Left ventricle myocardium inferior (tissue), 1 donor: ENCODE measurements at places on chromosomes 3 and 15. TPM values are rescaled to one million over a fixed set of nuclear protein-coding genes. Genes with fewer than 3 reads are reported as not detected.

SRGAP3 gene
- 10.3 TPM for total RNA-seq

DNA sequence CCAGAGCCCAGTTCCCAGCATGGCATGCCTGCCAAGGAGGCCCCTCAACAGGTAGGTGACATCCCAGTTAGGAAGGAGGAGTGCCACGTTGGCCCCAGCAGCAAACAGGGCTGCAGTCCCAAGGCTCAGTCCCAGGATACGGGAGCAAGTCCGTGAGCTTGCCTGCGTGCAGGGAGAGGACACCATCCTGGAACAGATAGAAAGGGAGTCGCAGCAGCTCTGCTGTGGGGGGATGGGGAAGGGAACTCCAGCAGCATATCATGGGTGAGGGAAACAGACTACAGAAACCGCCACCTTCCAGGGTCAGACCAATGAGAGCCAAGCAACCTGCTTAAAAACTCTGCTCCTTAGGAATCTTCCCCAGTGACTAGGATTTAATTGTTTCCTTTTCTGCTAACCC, 9.4 kb upstream of the DYNLT2B start:
- DNase-seq: no peak

CACNA2D2 gene
- 2.3 TPM for total RNA-seq

ERC2 gene
- total RNA-seq: 0.99 TPM

DNA sequence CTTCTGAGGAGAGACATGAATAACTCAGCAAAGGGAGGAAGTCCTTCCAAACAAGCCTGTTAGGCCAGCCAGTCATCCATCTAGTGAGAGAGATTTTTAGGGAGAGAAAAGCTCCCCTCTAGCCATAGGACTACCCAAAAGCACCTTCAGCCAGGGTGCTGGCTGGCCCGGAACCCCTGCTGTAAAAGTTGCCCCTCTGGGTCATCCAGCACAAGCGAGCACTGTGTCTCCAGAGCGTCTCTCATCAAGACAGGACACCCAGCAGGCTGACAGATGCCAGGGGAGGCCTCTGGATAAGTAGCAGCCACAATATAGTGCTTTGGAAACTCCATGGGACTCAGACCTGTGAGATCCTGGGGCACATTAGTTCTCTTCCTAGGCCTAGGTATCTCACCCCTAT, 24.5 kb downstream of the ANXA2 start:
- no peak for DNase-seq

DNA sequence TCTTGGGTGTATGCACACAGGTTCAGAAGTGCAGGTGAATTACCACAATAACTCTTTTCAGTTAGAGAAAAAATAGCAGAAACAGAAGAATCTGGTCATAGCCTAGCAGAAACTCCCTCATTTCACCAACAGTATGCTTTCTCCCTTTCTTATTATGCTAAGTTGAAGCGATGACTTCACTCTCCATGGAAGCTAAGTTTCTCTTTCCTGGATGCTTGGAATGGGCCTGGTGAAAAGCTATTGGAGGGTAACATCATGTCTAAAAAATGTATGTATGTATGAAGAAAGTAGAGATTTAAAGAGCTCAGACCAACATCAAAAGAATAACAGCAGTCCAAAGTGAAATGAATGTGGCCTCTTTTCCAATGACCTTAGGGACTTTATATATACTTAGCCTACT, 145.5 kb downstream of the TIGIT start:
- no peak for DNase-seq

GRCh38 chr15:50145451-50145872, 26.4 kb upstream of the ATP8B4 start:
- DNase-seq: no peak
